ENCODE measurements at places on chromosomes 7 and 10.

GRCh38 chr7:100065452-100066186 lies 15.9 kb downstream of the ZNF3 start:
- peak; percentile 90 for DNase-seq

GRCh38 chr7:96612034-96612433 lies 97.6 kb downstream of the SEM1 start:
- no peak for DNase-seq

DNA sequence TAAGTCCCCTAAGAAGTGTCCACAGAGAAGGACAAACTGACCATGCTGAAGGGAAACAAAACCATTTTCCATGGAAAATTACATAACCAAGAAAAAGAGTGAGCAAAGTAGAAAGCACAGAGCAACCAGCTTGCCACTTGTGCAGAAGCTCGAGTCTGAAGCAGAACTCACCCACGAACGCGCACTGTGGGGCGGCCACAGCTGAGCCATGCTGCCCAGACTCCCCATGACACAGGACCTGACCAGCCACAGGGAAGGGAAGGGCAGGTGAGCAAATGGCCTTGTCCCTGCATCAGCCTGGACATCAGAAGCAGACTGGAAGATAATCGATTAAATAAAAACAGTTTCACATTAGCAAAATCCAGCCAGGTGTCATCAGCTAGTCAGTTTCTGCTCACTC lies 95.7 kb downstream of the TCERG1L start:
- DNase-seq, result no peak

DNA sequence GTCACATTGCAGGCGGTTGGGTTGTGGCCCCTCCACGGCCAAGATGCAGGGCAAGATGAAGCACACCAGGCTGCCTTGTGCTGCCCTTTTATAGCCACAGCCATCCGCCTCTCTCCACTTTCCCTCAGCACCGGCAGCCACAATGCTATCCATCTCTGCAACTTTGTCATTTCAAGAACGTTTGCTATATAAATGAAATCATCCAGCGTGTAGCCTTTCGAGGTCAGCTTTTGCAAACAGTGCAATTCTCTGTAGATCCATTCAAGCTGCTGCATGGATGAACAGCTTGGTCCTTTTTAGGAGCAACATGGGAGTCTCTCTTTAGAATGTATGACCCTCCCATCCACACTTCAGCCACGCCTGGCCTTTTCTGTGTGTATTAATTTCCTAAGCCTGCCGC lies 6.4 kb upstream of the IL15RA start:
- no peak for DNase-seq

- DNase-seq, result no peak
These were observed 71.3 kb upstream of the PDGFA start for GRCh38 chr7:590731-591551.

- no peak for DNase-seq
These were observed 5.5 kb downstream of the PPA1 start for GRCh38 chr10:70227548-70228320.

GRCh38 chr10:133070405-133070804 lies 17.3 kb upstream of the ADGRA1 start:
- no peak for DNase-seq

GRCh38 chr7:23001610-23002009 lies 12.3 kb downstream of the HYCC1 start:
- DNase-seq, result no peak

DNA sequence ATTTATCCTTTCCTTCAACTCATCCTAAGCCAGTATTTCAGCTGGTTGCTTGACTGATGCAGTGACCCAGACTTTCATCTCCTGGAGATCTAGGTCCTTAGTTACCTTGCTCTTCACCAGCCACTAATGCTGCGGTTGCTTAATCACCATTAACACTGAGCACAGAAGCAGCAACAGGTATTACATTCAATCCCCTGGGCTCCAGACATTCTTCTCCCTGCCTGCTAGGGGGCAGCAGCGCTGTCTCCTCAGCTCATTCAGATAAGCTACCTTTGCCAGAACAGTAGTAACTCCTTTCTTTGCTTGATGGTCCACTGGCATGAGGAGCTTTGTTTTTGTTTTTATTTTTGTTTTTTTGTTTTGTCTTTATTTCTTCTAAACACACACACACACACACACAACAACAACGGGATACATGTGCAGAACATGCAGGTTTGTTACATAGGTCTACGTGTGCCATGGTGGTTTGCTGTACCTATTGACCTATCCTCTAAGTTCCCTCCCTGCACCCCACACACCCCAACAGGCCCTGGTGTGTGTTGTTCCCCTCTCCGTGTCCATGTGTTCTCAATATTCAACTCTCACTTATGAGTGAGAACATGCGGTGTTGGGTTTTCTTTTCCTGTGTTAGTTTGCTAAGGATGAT lies 1043.2 kb upstream of the C7orf33 start:
- no peak for DNase-seq

GRCh38 chr10:1123198-1123597 lies 67.0 kb downstream of the WDR37 start:
- no peak for DNase-seq

- no peak for DNase-seq
These were observed 145.1 kb upstream of the GPR26 start for GRCh38 chr10:123521076-123521475.

- DNase-seq, result peak; percentile 20
These were observed 48.4 kb downstream of the TMEM26 start for GRCh38 chr10:61404751-61405150.

GRCh38 chr10:130936851-130937250 lies 374.7 kb downstream of the TCERG1L start:
- DNase-seq, result no peak

GRCh38 chr7:38190011-38190410 lies 12.0 kb downstream of the STARD3NL start:
- DNase-seq, result no peak

DNA sequence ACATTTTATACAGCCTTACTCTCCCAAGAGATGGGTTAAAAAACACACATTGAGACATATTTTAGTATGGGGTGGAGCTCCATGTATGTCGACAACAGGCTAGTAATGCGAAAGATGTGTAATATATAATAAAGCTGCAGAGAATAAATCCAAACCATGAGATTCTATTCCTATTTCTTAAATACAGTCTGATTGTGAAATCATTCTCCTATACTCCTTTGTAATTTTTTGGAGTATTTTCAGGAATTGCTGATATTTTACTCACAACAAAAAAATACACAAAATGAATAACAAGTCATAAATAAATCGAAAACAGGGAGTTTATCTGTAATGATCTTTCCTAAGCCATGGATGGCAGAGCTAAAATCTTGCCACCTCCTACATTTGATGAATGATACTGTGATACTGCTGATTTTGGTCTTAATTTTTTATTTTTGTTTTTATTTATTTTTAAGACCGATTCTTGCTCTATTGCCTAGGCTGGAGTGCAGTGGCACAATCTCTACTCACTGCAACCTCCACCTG lies 173.5 kb upstream of the KLF6 start:
- no peak for DNase-seq

DNA sequence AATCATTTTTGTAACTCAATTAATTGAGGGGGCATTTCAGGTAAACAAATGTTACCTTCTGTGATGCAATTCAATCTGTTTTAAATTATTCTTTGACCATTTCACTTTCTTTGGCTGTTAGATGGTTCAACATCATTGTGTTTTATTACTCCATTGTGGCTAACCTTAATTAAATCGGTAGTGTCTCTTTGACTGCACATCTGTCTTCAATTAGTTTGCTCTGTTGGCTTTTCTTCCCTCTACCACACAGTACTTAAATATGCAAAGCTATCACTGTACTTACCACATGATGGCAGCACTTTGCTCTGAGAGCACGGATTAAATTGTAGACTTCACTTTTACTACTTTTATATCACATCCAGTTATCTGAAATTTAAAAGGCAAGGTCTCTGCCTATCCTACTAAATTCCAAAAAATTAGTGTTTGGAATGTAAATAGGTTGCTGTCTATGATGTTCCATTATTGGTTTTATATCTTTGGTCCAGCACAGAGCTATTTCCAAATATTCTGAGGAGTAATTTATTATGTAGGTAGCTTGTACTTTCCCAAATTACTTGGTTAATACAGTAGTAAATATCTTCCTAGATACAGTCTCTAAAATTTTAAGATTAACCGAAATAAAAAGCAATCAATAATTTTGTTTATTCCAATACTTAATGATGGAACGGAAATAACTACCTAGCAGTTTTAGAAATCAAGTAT lies 352.0 kb downstream of the PCLO start:
- peak; percentile 85 for DNase-seq

DNA sequence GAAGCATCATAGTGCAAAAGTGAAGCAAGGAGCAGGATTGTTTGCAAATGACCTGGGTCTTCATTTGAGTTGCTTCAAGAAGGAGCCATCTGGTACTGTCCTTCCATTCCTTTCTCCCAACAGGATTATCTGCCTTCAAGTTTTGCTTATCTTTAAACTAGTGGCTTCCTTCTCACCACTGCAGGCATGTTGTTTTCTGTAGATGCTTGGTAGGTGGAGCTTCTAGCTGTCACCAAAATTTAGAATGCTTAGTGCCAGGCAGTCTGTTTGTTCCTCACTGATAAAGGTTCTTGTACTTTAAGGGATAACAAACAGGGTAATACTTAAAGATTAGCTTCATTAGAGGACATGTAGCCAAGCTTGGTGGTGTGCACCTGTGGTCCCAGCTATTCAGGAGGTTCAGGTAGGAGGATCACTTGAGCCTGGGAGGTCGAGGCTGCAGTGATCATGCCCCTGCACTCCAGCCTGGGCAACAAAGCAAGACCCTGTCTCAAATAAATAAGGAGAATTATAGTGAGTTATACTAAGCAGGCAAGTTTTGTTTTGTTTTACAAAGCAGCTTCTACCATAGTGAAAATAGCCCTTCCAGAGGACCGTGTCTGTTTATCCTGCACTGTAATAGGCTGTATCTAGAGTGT lies 5.7 kb downstream of the ARL5B start:
- no peak for DNase-seq

DNA sequence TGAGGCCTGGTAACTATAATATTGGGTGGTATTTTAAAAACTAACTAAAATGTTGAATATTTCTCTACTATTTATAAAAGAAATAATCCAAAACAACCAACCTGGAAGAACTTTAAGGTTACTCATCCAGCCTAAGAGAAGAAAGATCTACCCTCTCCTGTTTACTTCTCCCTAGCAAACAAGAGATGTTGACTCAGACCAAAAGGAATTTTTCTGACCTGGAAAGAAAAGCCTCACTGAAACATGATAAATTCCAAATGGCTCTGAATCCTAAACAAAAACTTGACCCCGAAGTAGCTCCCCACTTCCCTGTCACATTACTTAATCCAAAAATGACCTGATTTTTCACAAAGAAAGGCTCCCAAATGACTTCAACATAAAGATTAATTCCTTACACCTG lies 101.2 kb downstream of the PARD3 start:
- no peak for DNase-seq

DNA sequence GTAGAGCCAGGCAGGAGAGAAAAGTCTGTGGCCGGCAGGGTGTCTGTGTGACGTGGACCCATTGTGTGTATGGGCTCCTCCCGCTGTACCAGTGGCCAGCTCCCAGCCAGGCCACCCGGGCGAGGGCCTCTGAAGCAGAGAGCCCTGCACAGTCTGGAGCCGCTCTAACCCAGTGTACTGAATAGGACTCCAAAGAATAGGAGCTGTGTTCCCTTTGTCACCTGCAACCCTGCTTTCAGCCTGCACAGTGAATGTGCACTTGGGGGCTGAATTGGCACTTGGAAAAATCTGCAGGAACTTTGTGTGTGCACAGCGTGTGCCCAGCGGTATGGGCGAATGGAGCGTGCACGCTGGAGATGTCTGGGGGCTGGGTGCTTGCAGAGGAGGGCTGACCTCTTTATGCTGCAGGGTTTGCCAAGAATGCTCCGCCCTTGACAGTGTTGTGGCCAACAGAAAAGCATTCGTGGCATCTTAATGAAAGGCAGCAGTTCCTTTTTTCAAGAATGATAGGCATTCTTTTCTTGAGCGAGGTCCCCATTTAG lies 216.2 kb downstream of the AUTS2 start:
- peak; percentile 59 for DNase-seq

GRCh38 chr7:25967278-25968204 lies 184.5 kb upstream of the NFE2L3 start:
- DNase-seq, result no peak

DNA sequence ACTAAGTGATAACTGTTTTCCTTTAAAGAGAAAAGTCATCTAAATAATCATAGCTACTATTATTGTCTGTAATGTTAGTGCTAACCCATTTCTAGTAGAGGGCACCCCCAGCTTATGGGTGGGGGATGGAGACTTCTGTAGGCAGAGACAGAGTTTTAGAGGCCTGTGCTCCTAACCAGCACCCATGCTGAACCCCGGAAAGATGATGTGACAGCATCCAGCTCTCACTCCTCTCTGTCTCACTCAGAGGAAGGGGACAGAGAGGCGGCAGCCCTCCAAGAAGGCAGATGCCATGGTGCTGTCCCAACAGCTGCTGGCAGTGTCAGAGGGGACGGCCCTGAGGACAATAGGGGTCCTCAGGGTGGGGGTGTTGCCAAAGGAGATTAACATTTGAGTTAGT lies 74.4 kb upstream of the PRLHR start:
- no peak for DNase-seq

- DNase-seq, result no peak
These were observed 32.4 kb downstream of the SPDYE6 start for GRCh38 chr7:102323914-102324195.

DNA sequence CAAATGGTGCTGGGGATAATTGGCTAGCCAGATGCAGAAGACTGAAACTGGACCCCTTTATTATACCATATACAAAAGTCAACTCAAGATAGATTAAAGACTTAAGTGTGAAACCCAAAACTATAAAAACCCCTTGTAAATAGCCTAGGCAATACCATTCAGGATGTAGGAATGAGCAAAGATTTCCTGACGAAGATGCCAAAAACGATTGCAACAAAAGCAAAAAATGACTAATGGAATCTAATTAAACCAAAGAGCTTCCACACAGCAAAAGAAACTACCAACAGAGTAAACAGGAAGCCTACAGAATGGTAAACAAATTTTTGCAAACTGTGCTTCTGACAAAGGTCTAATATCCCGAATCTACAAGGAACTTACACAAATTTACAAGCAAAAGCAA lies 30.9 kb upstream of the PLXDC2 start:
- peak; percentile 39 for DNase-seq

DNA sequence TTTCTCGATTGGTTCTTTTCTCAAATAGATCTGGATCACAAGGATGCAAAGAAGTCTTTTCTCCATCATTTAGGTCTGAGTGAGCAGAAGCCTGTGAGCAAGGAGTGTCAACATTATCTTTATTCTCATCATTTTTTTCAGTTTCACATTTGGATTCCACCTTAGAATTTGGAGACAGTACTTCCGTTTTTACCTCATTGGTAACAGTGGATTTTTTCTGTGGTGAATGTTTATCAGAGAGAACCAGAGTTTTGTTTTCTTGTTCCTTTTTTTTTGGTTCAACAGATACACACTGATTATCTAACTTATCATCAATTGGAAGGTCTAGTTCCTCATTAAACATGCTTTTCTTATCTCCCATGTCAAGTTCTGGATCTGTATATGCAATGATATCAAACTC lies 151.3 kb downstream of the GALNT11 start:
- DNase-seq, result no peak

DNA sequence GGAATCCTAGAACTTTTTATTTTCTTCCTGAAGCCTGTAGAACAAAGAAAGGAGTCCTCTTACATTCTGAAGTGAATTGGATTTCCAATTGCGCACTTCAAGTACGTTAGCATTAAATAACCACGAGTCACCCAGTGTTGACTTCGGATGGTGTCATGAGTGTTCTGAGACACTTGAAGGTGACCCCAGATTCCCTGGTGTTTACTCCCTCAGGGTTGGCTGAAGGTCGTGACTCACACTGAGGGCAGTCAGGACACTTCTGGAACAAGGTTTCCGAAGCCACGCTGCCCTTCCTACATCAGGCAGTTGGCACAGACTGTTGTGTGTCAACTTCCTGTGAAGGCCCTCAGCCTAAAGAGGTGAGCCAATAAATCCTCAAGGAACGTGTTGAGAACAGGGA lies 186.6 kb upstream of the CELF2 start:
- peak; percentile 86 for DNase-seq

GRCh38 chr10:6089334-6090219 lies 743 bp downstream of the RBM17 start:
- no peak for DNase-seq
